ENCODE measurements at places on chromosomes 12 and 14.

DNA sequence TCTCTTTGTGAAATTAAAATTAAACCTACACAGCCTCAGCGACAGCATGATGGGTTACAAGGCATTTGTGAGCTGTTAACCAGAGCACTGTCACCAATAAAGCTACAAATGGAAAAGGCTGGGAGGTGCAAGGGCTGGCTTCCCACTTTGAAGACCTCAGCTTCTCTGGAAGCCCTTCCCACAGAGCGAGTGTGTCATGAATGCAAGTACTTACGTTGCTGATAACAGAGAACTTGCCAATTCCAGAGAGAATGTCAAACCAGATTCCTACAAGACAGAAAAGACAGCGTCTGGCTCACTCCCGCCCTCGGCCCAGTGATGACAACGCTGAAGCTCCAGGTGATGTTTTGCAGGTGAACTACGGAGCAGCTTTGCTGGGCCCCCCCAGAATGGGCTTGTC lies 145.8 kb downstream of the NTF3 start:
- DNase-seq = no peak

DNA sequence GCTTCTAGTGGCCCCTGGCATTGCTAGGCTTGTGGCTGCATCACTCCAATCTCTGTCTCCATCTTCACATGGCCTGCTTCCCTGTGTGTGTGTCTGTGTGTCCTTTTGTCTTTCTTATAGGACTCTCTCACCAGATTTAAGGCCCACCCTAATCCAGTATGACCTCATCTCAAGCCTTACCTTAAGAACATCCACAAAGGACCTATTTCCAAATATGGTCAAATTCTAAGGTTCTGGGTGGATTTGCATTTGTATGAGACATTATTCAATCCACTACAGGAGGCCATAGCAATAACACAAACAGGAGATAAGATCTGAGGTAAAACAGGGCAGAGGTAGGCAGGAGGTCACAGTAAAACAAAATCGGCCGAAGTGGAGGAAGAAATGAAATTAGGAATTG lies 375.9 kb downstream of the BTG1 start:
- DNase-seq = no peak

- no peak for DNase-seq
These were observed 211.1 kb downstream of the ANO2 start for GRCh38 chr12:5733916-5734315.

- DNase-seq = no peak
These were observed 24.8 kb upstream of the FKBP4 start for GRCh38 chr12:2769866-2770533.

GRCh38 chr14:101072945-101073597 lies 169.5 kb upstream of the RTL1 start:
- no peak for DNase-seq

DNA sequence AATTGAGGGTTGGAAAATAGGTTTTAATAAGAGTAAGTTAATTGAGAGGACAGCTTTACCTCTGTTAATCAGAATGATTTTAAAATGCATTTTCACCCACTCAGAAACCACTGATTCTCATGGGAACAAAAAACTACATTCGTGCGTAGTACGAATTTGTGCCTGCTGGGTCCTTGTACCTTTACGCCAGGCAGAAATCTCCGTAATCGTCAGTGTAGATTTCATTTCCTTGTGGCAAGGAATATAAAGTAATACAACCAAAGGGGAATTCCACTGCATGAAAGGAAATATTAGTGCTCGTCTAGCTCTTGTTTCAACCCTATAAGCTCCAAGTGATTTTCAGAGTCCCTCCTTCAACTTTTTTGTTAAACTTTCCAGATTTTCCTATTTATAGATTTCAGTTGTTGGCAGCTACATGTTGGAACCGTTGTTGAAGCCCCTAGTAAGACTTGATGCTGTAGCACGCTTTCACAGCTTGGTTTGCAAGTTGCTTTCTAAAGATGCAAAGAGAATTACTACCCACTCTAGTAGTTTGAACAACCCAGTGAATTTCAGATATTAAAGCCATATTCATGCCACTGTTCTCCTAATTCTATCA lies 90.6 kb downstream of the ETV6 start:
- no peak for DNase-seq

Measured in GM12892 (cell line).